ENCODE measurements at places on chromosomes 5 and 9.

DNA sequence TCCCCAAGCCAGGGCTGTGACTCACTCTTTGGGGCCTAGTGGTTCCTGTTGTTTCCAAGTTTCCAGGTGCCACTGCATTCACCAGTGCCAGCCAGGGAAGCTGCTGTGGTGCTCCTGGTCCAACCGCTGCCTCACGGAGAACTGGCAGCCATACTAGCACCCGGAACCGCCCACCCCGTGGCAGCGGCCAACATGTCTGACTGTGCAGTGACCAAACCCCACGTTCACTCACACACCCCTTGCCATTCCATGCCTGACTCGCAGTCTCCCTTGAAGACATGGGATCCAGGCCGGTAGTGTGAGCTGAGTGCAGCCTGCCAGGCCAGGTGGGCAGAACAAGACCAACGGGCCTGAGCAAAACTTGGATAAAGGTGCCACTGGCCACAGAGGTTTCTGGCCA lies 845.0 kb upstream of the DMAC1 start:
- no peak for DNase-seq

DNA sequence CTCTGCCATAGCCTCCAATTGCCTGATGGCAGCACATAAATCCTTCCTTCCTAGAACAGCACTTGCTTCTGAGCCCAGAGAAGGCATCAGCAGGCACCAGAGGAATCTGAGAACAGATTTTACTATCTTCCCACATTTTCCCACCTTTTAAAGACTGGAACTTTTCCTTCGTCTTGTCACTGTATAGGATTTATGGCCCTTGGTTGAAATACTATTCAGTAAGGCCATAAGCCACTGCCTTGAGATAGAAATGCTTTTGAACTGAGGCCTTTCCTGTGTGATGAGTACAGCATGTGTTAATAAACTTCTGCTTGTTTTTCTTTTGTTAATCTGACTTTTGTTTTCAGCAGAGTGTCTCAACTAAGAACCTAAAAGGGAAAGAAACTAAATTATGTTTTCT lies 84.3 kb downstream of the MRPS27 start:
- no peak for DNase-seq

DNA sequence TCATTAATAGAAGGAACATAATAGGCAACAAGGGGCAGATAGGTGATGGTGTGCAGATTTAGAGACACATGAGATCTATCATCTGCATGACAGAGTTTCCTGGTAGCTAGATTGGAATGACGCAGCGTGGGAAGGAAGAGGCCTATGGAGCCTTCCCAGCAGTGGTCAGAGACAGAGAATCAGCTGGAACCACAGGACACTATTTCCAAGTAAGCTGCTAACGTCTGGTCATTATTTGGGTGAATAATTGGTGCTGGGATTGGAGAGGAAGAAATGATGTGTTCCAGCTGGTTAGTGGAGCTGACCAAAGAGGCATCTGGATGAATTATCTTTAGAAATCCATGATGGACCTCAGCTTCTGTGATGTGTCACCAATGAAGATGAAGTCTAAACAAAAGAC lies 91.2 kb upstream of the PRR16 start:
- no peak for DNase-seq

- DNase-seq: no peak
These were observed 160.1 kb upstream of the SPRY4 start for GRCh38 chr5:142484821-142485387.

- no peak for DNase-seq
These were observed 280.3 kb upstream of the TNC start for GRCh38 chr9:115398313-115398650.

DNA sequence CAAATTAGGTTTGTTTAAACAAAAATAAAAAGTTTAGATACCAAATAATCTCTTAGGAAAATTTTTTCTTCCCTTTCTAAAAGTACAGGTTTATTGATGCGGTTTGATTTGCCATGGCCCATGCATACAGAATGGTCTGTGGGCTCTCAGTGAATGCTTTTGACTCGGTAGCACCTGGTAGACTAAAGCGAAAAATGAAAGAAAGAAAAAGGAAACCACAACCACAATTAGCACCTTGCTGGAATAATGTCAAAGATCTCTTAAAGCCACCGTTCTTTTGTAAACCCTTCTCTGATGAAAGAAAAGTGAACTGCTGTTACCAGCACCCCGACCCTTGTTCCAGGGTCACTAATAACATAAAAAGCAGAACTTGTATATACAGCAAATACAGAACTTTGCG lies 157.9 kb downstream of the NFIB start:
- no peak for DNase-seq

DNA sequence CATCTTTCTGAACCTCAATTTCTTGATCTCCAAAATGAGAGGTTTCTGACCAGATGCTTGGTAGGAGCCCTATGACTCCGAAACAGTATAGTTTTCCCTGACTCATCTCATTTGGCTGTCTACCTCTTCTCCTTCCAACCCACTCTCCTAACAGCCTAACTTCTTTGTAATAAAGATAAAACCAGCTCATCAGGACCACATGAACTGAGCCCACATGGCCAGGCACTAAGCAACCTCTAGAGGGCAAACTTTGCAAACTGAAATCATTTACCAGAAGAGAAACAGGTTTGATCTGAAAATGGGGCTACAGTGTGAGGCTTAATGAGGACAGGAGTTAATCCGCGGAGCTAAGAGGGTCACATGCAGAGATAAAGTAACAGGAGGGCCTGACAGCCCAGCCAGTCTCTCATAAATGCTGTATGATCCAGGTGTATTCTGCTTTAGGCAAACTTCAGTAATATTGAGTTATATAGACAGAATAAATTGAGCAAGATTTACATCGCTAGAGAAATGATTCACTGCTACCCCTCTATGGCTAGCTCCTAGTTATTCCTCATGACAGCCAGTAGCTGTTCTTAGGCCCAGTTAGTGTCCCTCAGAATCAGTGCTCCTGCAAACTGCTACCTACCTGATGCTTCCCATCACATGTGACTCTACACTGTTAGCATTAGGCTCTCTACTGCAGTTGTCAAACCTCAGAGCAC lies 64.6 kb downstream of the ABCA1 start:
- DNase-seq: no peak

- no peak for DNase-seq
These were observed 101.7 kb downstream of the BNC2 start for GRCh38 chr9:16768816-16769215.

GRCh38 chr5:76805821-76806505 lies 12.9 kb upstream of the F2RL1 start:
- DNase-seq: no peak

GRCh38 chr5:21397693-21398092 lies 1409.7 kb upstream of the CDH18 start:
- no peak for DNase-seq

DNA sequence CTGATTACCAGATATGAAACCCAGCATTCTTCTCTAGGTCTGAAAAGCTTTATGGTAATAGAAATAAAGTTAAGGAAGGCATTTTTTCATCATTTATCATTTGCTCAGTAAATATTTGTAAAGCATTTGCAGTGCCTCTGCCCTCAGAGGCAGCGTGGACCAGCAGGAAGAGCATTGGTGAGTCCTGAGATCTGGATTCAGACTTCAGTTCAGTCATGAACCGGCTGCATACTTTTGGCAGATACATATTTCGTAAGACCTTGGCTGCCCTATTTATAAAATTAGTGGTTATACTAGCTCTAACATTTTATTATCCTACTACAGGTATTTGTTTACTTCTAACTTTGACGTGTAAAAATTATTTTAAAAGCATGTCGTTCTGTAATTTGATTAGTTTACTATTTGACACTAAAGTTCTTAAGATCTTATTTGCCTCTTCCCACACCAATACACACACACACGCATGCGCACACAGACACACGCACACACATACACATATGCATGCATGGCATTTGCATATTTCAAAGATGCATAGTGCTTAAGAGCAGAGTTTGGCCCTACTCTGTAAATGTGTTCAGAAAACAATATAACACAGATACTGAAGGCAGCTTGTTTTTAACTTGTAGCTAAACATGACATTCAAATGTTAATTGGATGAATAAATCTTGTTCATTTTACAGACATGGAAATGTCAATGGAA lies 101.9 kb downstream of the RPS23 start:
- no peak for DNase-seq

DNA sequence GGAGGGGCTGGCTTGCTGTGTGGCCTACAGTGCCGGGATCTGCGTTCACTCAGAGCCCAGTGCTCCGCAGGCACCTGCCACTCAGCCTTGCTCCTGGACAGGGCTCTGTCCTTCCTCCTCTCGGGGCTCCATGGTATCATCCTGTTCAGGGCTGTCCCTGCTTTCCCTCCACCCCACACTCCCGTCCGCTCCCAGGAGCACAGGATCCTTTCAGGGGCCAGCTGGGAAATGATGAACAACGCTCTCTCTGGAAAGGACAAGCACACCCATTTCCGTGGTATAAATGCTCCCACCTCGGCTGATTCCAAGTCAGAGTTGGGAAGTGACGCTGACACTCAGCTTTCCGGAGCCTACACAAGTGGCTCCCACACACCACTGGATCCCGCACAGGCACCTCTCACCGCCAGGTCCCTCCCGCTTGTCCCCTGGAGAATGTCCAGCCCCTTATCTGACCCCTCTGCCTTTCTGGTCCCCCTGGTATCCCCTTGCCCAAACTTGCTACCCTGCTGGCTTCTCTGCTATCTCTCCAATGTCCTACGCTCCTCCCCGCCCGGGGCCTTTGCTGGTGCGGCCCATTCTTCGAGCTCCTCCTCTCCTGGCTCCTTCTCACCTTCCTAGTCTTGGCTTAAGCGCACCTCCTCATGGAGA lies 21.3 kb downstream of the HMCN2 start:
- no peak for DNase-seq

DNA sequence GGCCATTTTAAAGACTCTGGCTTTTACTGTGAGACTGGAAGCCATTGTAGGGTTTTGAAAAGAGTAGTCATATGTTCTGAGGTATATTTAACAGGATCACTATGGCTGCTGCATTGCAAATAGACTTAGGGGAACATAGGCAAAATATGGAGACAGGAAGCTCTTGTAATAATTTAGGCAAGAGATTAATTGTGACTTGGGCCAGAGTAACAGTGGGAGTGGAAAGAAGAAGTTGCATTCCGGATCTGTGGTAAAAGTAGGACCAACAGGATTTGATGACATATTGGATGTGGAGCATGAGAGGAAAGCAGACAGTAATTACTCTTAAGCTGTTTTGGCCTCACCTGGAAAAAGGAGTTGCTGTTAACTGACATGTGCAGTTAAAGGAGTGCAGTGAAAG lies 85.6 kb downstream of the SMIM15 start:
- no peak for DNase-seq

DNA sequence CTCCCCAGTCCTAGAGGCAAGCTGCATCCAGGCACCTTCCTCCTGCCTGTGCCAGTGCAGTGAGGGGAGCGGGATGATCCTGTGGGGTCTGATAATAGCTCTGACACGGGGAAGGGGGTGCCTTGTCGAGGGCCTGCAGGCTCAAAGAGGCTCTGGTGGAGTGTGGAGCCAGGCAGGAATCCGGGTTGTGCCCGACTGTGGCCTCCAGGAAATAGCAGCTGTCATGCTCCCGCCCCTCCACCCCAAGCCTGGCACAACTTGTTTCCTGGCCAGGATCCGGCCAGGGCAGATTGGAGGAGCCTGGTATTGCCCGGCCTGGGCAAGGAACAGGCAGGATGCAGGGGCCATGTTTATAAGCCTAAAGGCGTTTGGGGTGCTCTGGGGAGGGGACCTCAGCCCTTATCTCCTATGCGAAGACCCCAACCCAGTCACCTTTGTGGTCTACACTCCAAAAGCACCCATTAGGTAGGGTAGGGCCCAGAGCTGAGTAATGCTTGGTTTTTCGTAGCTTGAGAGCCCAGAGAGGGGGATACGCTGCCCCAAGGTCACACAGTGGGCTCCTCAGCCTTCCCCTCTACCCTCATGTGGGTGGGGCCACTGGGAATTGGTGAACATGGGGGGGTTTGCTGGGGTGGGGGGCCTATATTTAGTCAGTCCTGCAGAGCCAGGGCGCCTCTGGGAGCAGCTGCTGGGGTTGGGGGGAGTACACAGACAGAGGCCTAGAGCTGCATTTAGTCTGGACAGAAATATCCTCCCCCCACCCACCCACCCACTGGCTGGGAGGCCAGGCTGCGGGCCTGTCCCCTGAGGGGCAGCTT lies 12.2 kb downstream of the CXXC5 start:
- no peak for DNase-seq

DNA sequence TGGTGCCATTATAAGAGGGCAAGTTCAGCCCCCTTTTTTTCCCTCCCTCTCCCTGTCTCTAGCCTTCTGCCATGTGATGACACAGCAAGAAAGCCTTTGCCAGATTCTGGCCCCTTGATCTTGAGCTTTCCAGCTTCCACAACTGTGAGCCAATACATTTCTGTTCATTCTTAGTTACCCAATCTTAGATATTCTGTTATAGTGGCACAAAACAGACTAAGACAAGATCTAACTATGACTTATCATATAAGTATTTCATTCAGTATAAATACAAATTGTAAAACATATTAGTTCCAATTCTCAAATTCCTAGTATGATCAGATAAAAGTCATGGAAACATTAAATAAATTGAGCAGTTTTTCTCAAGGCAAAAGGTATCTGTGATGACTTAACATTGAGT lies 276.3 kb downstream of the COX7C start:
- no peak for DNase-seq

GRCh38 chr5:76788362-76788761 lies 30.5 kb upstream of the F2RL1 start:
- DNase-seq: no peak

DNA sequence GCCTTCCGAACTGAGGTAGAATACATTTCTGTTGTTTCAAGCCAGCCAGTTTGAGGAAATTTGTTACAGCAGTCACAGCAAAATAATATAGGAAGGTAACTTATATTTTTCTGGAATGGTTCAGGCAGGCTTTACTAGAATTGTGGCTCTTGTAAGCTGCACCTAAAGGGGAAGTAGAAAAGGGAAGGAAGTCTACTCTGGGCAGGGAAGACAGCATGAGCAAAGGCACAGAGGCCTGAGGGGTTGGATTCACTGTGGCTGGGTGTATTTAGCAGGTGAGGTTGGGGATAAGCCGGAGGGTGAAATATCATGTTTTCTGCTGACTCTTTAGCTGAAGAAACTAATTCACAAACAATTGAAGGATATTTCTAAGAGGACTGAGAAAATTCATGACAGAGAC lies 183.5 kb downstream of the GAS1 start:
- DNase-seq: no peak

All from activated T-helper 1 cell treated with Interleukin-2 at 50 U/mL for 16 hours (primary cell).